ENCODE measurements at places on chromosomes 2 and 18.
A peak's percentile ranks its signal among the peaks of the same experiment; 100 is the strongest.

DNA sequence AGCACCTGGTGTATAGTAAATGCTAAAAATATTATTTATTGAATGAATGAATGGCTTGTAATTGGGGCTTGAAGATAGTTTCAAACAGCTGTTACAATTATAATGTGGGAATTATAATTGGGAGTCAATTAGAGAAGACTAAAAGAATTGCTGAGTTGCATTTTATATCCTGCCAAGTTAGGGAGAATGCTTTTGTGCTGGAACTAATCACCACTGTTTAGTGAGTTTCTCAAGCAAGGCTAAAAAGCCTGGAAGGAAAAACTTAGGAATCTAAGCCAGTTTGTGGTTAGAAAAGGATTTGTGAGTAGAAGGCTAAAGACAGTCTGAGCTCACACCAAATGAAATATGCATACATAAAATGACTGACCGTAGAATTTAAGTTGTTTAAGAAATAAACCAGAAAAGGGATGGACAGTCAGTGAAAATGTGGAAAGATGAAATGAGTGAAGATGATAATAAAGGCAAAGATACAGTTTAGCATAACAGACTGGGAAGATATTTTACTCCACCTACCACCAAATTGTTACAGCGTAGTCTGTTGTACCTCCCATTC lies 647.7 kb upstream of the FSHR start:
- no peak for DNase-seq

- no peak for DNase-seq
Measured at GRCh38 chr2:140905083-140905781, 1225.6 kb downstream of the LRP1B start.

DNA sequence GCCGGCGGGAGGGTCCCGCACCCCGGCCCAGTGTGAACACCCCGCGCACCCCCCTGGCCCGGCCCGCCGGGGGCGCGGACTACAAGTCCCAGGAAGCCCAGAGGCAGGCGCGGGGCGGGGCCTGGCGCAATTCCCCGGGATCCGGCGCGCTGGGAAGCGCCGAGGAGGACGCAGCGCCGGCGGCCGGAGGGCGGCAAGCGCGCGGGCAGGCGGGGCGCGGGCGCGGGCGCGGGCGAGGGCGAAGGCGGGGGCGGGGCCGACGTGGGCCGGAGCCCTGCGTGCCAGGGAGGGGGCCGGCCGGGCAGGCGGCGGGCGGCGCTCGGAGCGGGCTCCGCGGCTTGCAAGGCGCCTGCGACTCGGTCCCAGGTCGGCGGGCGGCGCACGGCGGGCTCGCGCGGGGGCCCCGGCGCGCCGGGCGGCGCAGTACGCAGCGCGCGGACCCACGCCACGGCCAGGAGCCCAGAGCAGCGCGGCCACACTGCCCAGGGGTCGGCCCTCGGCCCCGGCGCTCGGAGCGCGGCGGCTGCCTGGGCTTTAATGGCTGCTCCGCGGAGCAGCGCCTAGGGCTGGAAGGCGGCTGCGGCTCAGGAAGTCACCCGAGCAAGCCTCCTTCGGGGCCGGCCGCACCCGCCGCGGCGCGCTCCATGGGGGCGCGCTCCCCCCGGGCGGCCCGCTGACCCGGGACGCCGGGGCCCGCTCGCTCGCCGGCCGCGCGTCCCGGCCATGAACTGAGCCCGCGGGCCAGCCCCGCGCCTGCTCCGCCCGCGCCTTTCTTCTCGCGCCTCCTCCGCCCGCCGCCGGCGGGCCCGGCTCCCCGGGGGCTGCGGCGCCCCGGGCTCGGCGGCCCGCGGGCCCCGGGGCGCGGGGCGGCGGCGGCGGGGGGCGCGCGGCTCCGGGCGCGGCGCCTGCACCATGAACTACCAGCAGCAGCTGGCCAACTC lies at the start of gene AGAP1:
TSS of gene AGAP1 (plus strand) at position 269 of the 941 bp plus-strand sequence.
- DNase-seq = peak; percentile 87

DNA sequence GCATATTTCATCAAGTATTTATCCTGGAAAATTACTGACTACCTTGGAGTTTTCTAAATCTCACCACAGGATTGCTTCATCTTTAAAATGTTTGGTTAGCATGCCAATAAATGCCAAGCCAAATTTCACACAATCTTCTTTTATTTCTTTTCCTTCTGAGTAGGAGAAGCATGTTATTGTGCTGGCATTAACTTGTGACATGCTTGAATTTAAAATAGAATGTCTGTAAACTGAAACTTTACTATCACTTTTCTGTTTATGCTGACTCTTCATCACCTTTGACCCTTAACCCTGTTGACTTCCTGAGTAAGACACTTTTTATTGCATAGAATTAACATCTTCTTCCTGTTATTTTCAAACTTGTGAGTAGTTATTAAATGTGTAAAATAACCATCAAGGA lies 56.2 kb upstream of the LRRTM4 start:
- DNase-seq = no peak

GRCh38 chr2:122114421-122114820 lies 359.0 kb downstream of the TSN start:
- DNase-seq = no peak

DNA sequence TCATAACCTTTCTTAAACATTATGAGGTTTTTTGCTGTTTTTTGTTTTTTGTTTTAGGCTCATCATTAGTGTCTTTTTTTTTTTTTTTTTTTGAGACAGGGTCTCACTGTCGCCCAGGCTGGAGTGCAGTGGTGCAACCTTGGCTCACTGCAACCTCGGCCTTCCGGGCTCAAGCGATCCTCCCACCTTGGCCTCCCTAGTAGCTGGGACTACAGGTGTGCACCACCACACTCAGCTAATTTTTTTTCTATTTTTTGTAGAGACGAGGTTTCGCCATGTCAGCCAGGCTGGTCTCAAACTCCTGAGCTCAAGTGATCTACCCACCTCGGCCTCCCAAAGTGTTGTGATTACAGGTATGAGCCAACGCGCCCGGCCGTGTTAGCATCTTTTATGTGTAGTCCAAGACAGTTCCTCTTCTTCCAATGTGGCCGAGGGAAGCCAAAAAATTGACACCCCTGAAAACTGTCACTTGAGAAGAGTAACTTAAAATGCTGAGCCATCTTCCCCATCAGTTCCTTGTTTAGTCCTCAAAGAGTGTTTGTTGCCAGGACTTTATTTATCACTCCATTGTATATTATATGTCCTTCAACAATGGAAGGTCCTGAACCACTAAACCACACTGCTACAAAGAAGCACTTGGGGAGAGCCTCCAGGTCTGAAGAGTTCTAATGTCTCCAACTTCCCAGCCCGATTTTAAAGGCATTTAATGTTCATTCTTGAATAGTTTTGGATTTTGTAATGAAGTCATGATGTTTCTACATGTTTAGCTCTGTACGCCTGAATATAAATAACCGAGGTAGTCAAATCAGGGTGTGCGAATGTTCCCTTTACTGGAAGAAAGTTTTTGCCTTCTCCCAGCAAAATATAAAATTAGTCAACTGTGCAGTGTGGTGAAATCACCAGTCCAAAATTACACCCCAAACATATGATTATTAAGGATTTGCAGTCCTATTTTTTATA lies 26.4 kb downstream of the ZNF516 start:
- peak; percentile 71 for DNase-seq

- no peak for DNase-seq
Measured at GRCh38 chr2:188159484-188159883, 132.2 kb upstream of the GULP1 start.

DNA sequence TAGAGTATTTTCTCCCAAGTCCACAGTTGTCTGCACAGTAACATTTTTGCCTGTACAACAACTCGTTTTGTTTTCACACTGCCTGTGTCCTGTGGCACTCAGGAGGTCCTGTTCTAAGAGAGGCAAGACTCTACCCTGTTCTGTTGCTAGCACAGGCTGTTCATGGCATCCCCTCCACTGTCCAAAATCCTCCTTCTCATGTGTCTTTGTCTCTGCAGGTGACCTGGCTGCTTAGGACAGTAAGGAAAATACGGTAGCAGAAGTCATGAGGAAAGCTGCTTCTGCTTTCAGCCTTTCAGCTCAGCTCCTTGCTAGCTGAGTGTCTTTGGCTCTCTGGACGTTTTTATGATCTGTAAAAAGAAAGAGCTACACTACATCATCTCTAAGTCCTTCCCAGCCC lies 205.9 kb downstream of the C1D start:
- no peak for DNase-seq

- DNase-seq = peak; percentile 56
Measured at GRCh38 chr2:60998628-60999545, 18.6 kb upstream of the PEX13 start.

GRCh38 chr2:82837588-82838304 lies 1621.3 kb downstream of the SUCLG1 start:
- peak; percentile 72 for DNase-seq

DNA sequence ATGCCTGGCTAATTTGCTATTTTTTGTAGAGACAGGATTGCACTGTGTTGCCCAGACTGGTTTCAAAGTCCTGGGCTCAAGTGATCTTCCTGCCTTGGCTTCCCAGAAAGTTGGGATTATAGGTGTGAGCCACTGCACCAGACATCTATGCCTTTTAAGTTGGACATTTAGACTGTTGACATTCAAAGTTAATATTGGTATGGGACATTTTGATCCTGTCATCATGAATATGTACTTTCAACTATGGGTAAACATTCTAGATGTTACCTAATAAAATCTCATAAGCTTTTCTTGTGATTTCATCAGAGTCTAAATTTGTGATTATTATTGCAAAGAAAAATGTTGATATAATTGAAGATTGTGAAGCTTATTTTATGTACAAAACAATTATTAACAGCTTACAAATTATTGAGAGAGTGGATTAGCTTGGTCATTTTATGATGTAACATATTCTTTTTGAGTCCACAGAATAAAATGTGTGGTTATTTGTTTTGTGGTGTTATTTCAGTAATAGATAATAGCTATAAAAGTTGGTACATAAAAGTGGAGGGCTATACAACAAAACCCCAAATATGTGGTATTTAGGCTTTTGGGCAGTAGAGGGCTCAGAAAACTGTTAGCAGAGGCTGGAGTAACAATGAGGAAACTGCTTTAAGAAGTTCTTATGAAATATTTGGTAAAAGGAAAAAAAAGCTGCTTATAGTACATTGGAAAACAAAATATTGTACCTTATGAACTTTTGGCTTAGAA lies 41.4 kb downstream of the STARD6 start:
- no peak for DNase-seq

DNA sequence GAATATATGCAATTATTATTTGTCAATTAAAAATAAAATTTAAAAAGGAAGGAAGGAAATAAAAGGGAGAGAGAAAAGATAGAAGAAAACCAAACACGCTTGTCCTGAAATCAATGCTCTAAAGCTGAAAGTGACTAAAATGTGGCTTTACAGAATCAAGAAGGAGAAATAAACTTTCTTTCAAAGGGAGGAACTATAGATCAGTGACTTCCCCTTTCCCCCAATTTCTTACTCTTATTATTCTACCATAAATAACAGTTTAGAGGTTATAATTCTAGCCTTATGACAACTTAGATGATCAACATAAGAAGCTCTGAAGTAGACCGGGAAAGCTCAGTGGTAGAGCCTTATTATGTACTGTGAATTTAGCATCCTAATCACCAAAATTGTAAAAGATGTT lies 122.5 kb downstream of the ARHGAP15 start:
- no peak for DNase-seq

- DNase-seq = no peak
Measured at GRCh38 chr2:167318581-167318980, 430.3 kb downstream of the XIRP2 start.

DNA sequence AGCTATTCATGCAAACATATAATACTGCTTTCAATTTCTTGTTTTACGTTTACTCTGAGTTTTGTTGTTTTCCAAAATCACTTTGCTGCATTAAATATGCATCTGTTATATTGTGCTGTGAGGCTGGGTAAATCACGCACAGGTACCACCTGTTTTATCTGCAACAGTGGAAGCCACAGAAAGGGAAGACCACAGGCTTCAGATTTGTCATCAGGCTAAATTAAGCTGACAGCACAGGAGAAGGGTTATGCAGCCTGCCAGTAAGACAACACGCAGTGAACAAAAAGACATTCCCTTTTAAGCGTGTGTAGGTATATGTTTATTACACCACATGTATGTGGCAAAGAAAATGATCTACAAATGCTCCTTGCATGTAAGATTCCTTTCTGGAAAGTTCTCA lies 38.2 kb downstream of the ZNF516 start:
- DNase-seq = no peak

DNA sequence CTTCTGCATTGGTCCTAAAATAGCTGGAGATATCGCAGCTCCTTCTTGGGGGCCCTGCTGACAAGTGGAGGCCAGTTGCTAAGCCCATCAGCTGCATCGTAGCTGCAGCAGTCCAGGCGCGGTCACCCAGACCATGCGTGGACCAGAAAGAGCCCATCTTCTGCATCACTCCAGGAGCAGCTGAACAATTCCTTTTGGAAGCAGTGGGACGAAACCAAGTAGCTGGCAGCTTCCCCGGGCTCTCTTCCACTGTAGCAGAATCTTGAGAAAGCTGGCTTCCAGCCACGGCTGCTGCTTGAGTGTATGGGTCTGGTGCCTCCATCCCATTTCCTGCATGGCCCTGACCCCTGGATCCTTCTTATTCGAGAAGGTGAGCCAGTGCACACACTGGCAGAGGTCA lies 22.2 kb upstream of the CAB39 start:
- peak; percentile 33 for DNase-seq

- no peak for DNase-seq
Measured at GRCh38 chr2:219695145-219695709, 67.8 kb downstream of the SLC4A3 start.

GRCh38 chr2:134238371-134238770 lies 15.5 kb upstream of the MGAT5 start:
- no peak for DNase-seq

- no peak for DNase-seq
Measured at GRCh38 chr18:56637711-56638231, 621 bp downstream of the TXNL1 start.

DNA sequence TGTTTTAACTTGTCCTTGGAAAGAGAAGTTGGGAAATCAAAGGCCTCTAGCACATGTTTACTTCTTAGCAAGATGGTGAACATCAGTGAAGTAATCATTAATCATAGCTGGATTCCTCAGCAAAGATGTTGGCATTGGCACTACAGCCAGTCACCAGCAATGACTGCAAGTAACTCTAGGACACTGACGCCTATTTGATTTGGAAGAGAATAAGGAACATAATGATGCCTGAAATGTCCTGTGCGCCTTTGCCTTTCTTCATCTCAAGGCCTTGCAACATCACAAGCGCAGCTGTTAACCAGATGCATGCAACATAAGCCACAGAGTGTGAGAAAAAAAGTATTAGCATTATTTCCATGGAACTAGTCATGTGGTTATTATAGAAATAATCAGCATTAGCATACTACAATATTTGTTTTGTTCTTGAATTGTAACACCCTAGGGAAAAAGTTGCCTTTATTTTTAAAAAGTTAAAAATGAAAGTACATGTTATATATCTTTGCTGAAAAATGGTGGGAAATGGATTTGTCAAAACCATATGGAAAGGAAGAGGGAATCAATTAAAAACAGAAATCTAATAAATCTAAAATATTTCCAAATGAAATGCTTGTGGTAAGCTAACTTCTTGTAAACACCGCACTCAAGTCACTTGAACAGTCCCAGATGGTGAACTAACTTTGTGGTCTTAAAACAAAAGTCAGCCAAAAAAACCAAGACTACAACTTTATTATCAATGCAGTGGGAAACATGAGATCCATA lies 55.6 kb downstream of the THADA start:
- DNase-seq = peak; percentile 92

- no peak for DNase-seq
Measured at GRCh38 chr2:165369898-165370296, 99.6 kb upstream of the CSRNP3 start.

All from EH (cell line).